ENCODE measurements at places on chromosomes 1 and 21.

- no peak for DNase-seq
Observed at GRCh38 chr1:228022571-228023293, 15.9 kb downstream of the WNT3A start.

GRCh38 chr1:150981805-150982712, at the start of gene ANXA9:
TSS of gene ANXA9 (plus strand) at chr1:150982292. CDS start at chr1:150983106, 814 bp downstream.
- no peak for DNase-seq

DNA sequence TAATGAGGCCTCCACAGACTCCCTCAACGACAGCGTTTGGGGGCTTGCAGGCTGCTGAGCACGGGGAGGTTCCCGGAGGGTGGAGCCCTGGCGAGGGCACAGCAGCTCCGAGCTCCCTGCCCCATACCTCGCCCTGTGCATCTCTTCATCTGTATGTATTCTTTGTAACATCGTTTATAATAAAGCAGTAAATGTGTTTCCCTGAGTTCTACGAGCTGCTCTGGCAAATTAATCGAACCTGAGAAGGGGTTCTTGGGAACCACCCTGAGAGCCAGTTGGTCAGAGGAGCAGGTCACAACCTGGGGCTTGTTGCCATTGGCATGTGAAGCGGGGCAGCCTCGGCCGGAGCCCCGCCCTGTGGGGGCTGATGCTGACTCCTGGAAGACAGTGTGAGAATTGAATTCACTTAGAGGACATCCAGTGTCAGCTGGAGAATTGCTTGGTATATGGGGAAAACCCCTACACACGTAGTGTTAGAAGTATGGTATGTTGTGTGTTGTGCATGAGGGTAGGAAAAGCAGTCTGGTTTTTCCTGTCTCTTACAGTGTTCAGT, 11.5 kb downstream of the SLC37A1 start:
- no peak for DNase-seq

- no peak for DNase-seq
Observed at GRCh38 chr1:16006552-16007485, 2.8 kb downstream of the SRARP start.

DNA sequence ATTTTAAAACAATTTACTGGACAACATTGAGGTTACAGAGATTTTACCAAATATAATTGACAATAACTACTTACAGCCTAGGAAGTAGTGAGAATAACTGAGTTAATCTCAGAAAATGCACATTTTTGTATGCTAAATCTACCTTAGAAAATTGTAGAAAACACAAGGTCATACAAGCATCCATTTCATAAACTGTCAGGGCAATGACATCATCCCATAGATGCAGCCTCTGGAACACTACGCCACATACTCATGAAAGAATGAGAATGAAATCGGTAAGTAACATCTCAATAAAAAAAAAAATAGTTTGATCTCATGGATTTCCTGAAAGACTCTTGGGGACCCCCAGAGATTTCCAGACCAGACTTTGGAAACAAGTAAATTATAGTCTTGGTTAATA, 28.9 kb upstream of the BARHL2 start:
- DNase-seq: no peak

- DNase-seq: no peak
Observed at GRCh38 chr1:245232931-245233330, 78.1 kb downstream of the KIF26B start.

DNA sequence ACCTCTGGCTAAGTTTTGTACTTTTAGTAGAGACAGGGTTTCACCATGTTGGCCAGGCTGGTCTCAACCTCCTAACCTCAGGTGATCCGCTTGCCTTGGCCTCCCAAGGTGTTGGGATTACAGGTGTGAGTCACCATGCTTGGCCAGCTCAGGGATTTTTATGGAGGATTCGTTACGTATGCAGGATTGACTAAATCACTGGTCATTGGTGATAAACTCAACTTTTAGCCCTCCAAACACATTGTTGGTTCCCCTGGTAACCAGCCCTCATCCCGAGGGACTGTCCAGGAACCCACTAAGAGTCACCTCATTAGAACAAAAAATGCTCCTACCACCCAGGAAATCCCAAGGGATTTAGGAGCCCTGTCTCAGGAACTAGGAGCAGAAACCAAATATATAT, 40.4 kb downstream of the ST3GAL3 start:
- no peak for DNase-seq

DNA sequence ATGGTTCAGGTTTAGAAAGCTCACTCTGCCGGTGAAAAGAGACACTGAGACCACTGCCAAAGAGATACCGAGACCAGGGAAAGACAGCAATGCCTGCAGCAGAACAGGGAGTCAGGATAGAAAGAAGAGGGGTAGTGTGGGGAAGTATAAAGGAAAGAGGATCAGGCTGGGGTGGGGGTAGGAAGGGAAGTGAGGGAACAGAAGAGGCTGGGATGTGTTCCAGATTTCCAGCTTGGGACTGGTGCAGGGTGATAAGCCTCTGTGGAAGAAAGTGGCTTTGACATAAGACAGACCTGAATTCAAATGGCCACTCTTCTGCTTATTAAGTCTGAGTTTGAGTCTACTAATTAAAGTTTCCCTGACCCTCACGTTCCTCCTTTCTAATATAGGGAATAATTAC, 105.9 kb downstream of the PIK3R3 start:
- DNase-seq: no peak

GRCh38 chr21:27569831-27570230, 602.9 kb upstream of the ADAMTS5 start:
- no peak for DNase-seq

DNA sequence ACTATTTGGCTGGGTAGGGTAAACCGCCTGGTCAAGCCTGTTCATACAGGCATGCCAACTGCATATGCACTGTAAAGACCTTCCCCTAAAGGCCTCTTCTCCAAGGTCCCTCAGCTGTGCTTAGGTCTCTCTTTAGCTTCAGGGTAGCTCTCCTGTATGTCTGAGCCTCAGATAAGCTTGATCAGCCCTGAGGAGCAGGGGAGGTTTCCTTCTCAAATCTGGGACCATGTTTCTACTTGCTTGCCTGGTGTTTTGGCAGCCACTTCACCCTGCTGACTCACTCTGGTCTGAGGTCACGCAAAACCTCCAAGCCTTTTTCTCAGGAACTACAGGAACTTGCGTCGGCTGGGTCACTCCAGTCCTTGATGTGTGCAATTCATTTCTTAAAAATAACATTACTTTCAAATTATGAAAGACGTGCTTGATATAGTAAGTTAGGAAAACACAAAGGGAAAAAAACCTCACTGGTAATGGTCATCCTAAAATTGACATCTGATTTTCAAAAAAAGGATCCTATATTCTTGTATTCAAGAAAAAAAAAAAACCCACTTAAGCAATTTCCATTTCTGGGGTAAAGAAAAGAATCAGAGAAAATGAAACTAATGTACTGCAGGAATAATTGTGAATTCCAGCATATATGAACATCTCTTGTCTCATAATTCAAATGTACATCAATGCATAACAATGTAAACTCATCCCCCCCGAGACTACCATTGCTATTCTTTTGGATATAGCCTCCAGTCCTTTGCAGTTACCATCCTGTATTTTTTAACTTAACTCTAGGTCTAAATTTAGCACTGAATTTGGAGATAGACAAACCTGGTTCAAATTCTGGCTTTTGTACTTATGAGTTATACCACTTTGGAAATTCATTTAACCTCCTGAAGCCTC, 24.8 kb upstream of the RNF19B start:
- no peak for DNase-seq

GRCh38 chr21:44761011-44761729, 40.5 kb downstream of the UBE2G2 start:
- DNase-seq: no peak

GRCh38 chr21:44089001-44089911, 17.9 kb upstream of the PWP2 start:
- DNase-seq: no peak

DNA sequence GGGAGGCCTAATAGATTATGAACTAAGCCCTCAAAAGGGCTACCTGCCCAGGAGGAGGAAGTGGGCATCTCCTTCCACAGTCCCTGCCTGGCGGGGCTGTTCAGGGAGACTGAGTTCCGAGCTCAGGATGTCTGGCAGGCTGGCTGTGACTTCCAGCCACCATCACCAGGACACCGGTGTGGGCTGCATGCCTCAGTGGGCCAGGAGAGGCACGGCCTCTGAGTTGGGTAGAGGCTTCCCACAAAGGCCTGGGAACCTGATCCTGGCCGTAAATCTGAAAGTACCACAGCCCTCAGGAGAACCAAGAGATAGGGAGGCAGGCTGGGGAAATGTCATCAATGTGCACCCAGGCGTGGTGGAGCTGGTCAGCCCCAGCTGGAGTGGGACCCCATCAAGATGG, 29.1 kb downstream of the NTPCR start:
- no peak for DNase-seq

- no peak for DNase-seq
Observed at GRCh38 chr21:33954395-33954794, 38.8 kb upstream of the ATP5PO start.

GRCh38 chr1:209657140-209657879, 5.1 kb upstream of the LAMB3 start:
- no peak for DNase-seq

DNA sequence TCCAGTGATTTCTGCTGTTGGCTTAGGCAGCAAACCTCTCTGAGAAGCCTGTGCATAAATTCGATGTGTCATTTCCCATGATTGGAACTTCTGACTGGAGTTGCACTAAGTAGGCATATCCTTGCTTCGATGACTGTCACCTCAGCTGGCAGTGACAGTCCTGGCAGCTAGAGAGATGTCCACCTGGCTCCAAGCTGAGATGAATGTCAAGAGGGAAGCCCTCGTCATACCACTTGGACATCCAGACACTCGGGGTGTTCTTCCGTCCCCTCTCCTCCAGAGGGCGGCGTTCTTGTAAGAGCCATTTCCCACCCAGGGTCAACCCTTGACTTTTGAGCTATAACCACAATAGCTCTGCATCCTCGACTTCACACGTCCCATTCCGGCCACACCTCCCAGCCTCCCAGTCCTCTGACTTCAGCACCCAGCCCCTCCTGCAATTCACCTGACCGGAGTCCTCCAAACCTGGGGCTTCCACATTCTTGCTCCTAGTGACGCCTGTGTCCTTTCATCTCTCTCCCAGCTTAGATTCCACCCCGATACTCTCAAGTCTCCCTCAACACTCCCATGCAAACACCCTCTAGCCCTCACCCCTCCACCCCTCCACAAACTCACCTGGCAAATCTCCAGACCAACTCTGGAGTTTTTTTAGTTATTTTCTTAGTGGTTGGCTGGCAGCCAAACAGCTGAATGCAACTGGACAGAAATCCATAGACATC, 17.3 kb downstream of the CA6 start:
- DNase-seq: peak; percentile 34

GRCh38 chr1:33428661-33429060, 2.2 kb downstream of the PHC2 start:
- no peak for DNase-seq

DNA sequence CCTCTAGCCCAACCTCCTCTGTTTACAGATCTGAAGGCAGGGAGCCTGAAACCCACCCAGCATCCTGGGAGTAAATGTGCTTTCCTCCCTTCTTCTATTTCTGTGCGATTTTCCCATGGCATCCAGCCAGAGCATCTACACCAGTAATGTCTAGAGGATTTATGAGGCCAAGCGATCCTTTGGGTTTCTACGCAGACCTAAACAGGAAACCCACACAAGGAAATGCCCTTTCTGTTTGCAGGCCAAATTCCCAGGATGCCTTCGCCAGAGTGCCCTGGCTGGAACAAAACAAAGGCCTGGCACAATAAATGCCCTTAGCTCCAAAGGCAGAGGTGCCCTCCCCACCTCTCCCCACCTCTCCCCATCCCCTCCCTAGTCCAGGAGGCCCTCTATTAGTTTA, 110.5 kb upstream of the CDC42BPA start:
- DNase-seq: no peak

DNA sequence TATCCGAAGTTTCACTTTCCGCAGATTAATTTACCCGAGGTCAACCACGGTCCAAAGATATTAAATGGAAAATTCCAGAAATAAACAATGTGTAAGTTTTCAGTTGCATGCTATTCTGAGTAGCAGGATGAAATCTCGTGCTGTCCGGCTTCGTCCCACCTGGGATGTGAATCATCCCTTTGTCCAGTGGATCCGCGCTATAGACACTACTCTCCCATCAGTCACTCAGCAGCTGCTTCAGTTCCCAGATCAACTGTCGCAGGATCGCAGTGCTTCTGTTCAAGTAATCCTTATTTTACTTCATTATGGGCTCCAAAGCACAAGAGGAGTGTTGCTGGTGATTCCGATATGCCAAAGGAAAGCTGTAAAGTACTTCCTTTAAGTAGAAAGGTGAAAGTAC, 8.3 kb upstream of the LRP8 start:
- DNase-seq: no peak

DNA sequence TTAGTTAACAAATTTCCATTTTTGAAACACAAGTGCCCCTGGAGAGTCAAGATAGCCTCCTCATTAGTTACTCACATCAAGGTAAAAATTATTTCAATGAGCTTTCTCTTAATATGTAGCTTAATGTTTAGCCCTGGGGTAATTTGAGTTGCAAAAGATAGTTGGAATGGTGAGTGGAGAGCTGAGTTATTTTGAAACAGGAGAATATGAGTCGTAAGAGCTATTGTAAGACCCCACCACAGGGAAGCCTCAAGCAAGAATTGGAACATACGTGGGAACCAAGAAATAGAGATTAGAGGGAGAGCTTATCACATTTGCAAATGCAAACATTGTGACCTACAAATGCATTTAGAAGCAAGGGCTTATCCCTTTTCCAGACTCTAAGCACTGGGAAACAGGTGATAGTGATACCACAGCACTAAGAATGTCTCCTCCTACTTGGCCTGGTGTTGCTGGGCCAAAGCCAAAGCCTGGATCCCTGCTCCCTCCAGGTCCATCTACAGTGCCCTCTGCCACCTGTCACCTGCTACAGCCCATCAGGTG, 635.1 kb downstream of the PTPRC start:
- no peak for DNase-seq

DNA sequence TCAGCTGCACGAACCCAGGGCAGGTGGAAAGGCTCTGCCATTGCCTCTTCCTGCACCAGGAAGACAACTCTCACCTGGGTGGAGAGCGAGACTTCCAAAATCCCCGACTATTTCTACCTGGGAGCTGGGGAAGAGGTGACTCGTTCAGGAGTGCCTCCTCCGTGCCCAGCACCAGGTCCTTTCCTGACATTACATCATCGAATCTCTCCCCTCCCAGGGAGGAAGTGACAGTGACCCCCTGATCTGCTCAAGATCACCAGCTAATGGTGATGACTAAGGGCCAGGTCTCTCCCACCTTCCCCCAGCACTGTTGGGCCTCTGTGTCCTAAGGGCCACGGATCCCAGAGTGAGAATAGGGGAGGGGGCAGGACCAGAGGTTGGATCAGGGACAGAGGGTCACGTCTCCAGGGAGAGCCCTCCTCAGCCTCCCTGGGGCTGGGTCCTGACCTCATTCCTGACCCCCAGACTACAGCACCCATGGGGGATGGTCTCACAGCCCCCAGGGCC, 6.8 kb downstream of the MEGF6 start:
- no peak for DNase-seq

Data from activated CD4-positive, alpha-beta T cell treated with anti-CD3 and anti-CD28 coated beads, Interleukin-2, amount 50 U/mL, for 4 hours (primary cell).